ENCODE measurements at places on chromosomes 6 and 20.

DNA sequence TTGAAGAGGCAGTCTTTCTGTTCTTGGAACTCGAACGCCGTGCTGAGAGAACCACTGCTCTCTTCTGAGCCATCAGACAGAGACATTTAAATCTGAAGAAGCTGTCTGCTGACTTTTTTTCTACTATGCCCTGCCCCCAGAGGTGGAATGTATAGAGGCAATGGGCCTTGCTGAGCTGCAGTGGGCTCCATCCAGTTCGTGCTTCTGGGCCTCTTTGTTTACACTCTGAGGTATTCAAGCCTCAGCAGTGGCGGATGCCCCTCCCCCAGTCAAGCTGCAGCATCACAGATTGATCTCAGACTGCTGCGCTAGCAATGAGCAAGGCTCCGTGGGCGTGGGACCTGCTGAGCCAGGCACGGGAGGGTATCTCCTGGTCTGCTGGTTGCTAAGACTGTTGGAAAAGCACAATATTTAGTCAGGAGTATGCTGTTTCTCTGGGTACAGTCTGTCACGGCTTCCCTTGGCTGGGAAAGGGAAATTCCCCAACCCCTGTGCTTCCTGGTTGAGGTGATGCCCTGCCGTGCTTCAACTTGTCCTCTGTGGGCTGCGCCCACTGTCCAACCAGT, 526.8 kb downstream of the CD109 start:
- DNase-seq: no peak

GRCh38 chr20:37454636-37455385, 66.2 kb upstream of the NNAT start:
- DNase-seq: no peak

GRCh38 chr6:30799210-30799609, 54.9 kb upstream of the IER3 start:
- no peak for DNase-seq

- no peak for DNase-seq
Measured at GRCh38 chr6:33590531-33591198, 10.6 kb upstream of the BAK1 start.

DNA sequence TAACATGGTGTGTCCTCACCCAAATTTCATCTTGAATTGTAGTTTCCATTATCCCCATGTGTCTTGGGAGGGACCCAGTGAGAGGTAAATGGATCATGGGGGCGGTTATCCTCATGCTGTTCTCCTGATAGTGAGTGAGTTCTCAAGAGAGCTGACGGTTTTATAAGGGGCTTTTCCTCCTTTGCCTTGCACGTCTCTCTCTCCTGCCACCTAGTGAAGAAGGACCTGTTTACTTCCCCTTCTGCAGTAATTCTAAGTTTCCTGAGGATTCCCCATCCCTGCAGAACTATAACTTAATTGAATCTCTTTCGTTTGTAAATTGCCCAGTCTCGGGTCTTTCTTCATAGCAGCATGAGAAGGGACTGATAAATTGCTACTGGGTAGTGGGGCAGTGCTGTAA, 789.3 kb downstream of the FRK start:
- DNase-seq: no peak

Measured in activated CD8-positive, alpha-beta T cell treated with anti-CD3 and anti-CD28 coated beads for 36 hours (primary cell).